ENCODE measurements at places on chromosomes 11 and 22. TPM values are rescaled to one million over a fixed set of nuclear protein-coding genes. Genes with fewer than 3 reads are reported as not detected.

Gene C11orf86
- not detected for total RNA-seq

Gene HEPHL1
- total RNA-seq, result not detected

Gene CDKN1C
- total RNA-seq, result 21.3 TPM

Gene RASGRP2
- 40.7 TPM for total RNA-seq

Gene TALDO1
- 70.1 TPM for total RNA-seq

Gene PGA5
- not detected for total RNA-seq
